PC-3 (cell line): ENCODE measurements at places on chromosomes 11 and 22. TPM values are rescaled to one million over a fixed set of nuclear protein-coding genes. Genes with fewer than 3 reads are reported as not detected.

DNA sequence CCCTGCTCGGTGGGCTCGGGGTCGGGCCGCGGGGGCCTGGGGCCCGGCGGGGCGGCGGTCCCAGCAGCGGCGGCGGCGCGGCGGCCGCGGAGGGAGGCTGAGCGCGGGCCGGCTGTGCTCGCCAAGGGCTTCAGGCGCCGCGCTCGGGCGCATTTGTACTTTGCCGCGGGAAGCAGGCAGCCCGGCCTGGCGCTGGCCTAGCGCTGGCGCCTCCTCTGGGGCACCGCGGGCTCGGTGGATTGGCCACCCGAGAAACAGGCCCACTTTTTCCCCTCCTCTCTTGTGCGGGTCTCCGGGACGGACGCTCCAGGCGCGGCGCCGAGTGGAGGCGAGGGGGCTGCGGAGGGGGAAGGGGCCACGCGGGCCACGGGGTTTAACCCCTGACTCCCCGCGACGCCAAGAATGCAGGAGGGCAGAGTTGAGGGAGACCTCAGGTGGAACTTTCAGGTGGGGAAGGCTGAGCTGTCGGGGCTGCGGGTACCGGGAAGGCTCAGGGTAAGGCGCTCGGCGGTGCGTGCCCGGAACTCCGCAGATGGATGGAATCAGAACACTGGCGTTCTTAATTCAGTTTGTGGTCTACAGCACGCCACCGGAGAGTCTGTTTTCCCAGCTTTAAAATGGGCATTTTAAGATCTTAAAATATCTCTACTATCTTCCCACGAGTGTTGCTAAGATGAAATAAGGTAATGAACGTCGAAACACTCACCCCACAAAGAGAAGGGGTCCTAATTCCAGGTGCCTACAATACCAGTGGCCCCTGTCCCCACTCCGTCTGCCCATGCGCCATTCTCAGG is at the start of gene CHRDL2:
Gene CHRDL2 (minus strand): TSS at position 126 of the 794 bp plus-strand sequence. CDS start 538 bp downstream, outside the sequence.
- H3K4me1 ChIP-seq: no peaks in the 10 kb centered on the region
- no peak for DNase-seq
- 0 out of 2 replicates have a peak within 1 kb of the TSS, but pooled peaks have one; percentile 20 for H3K4me3 ChIP-seq
- H3K36me3 ChIP-seq: no peaks in the 10 kb centered on the region
- H3K27ac ChIP-seq: no peak within 1 kb of the TSS

DNA sequence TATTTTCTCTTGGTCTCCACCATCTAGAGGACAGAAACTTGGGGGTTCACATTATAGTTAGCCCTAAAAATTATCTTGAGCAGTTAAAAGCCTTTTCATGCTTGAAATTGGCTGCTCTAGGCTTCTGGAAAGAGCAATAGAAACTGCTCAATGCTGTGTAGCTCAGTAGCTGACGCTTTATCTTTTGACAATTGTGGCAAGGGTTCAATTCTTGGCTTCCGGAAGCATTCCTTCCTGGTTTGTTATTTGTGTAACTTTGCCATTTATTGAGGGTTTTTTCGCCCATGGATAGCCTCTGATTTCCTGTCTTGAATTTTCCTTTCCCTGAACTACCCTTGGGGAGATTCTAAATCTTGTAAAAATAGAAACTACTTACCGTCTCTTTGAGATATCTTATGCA is 10.3 kb upstream of the OR56A1 start:
- H3K4me3 ChIP-seq: no peak overlapping the region
- peaks cover 14% of the 10 kb centered on the region; the same call in 1 of the 2 replicates for H3K27me3 ChIP-seq
- DNase-seq: no peak
- no peaks in the 10 kb centered on the region for H3K36me3 ChIP-seq
- H3K27ac ChIP-seq: no peak overlapping the region

DNA sequence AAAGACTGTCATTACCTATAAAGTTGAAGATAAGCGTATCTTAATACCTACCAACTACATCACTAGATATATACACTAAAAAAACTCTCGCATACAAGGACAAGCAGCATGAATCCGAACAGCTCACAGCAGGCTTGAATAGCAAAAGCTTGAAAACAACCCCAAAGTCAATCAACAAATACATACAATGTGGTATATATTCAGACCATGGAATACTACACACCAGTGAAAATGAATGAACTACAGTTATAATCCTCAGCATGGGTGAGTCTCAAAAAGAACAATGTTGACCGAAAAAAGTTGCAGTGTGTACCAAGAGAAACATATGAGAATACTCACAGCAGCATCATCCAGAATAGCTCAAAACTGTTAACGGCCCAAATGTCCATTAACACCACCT is 25.2 kb downstream of the USP28 start:
- no peaks in the 10 kb centered on the region for H3K4me1 ChIP-seq
- no peak overlapping the region for H3K27ac ChIP-seq
- H3K36me3 ChIP-seq: peaks cover 11% of the 10 kb centered on the region
- no peak for DNase-seq
- no peak overlapping the region for H3K4me3 ChIP-seq

- H3K27me3 ChIP-seq: no peaks in the 10 kb centered on the region
- no peaks in the 10 kb centered on the region for H3K4me1 ChIP-seq
- no peak overlapping the region for H3K4me3 ChIP-seq
- no peak for DNase-seq
- H3K36me3 ChIP-seq: no peaks in the 10 kb centered on the region
Observed at GRCh38 chr11:2677127-2677526, 22.7 kb downstream of the KCNQ1OT1 start.

- H3K4me1 ChIP-seq: no peaks in the 10 kb centered on the region
- H3K4me3 ChIP-seq: no peak overlapping the region
- H3K36me3 ChIP-seq: no peaks in the 10 kb centered on the region
- H3K27me3 ChIP-seq: no peaks in the 10 kb centered on the region
Observed at GRCh38 chr11:94920311-94920710, 53.0 kb downstream of the CWC15 start.

- no peaks in the 10 kb centered on the region for H3K36me3 ChIP-seq
- no peak for DNase-seq
- H3K4me3 ChIP-seq: no peak overlapping the region
- H3K27ac ChIP-seq: no peak overlapping the region
Observed at GRCh38 chr11:88861618-88862017, 204.2 kb downstream of the GRM5 start.

GRCh38 chr11:104332110-104332509 is 168.2 kb upstream of the PDGFD start:
- H3K4me1 ChIP-seq: no peaks in the 10 kb centered on the region
- no peak overlapping the region for H3K4me3 ChIP-seq
- H3K36me3 ChIP-seq: no peaks in the 10 kb centered on the region

- no peak overlapping the region for H3K27ac ChIP-seq
- no peaks in the 10 kb centered on the region for H3K36me3 ChIP-seq
- H3K4me1 ChIP-seq: no peaks in the 10 kb centered on the region
- peaks cover 9% of the 10 kb centered on the region for H3K27me3 ChIP-seq
- DNase-seq: no peak
Observed at GRCh38 chr11:124700028-124700427, 26.3 kb downstream of the SPA17 start.

- no peak overlapping the region for H3K27ac ChIP-seq
- H3K4me1 ChIP-seq: no peaks in the 10 kb centered on the region
- no peaks in the 10 kb centered on the region for H3K36me3 ChIP-seq
- no peaks in the 10 kb centered on the region for H3K27me3 ChIP-seq
- H3K4me3 ChIP-seq: no peak overlapping the region
Observed at GRCh38 chr22:23563111-23563510, 17.0 kb downstream of the IGLL1 start.

DNA sequence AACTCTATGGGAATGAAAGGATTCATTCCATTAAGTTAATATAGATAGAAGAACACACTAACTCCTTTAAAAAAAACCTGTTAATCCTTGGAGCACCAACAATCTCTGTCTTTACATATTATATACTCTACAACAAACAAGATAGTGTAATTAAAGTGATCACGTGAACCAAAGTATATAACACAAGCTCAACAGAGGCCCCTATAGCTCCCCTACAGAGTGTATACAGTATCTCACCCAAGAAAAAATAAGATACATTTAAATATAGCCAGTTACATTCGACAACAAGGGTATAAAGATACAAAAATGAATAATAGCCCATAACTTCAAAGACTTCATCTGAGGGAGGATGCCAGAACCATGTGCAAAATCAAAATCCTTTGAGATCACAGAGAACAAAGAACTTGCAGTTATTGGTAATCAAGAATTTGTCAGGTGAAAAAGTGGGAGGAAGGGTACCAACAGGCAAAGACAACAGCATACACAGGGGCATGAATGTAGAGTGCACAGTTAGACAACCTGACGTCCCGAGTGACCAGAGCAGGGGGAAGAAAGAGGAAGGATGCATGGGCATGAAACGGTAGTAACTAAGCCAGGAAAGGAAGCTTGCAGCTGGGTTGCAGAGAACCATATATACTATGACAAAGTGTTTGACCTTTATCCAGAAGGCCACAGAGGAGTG is 4.7 kb downstream of the FCHSD2 start:
- H3K27ac ChIP-seq: no peak overlapping the region
- no peaks in the 10 kb centered on the region for H3K27me3 ChIP-seq
- H3K4me1 ChIP-seq: peaks cover 17% of the 10 kb centered on the region
- no peak overlapping the region for H3K4me3 ChIP-seq
- DNase-seq: no peak
- peaks cover 7% of the 10 kb centered on the region; the same call in 1 of the 2 replicates for H3K36me3 ChIP-seq

Gene NRGN
- total RNA-seq: 15.5 and 20.3 TPM in 2 replicates

Gene ELFN2
- total RNA-seq: 10.0 and 14.5 TPM in 2 replicates

Gene MYRF
- total RNA-seq: 5.1 and 7.0 TPM in 2 replicates

Gene CATSPER1
- total RNA-seq: 0.17 and 1.1 TPM in 2 replicates

Gene SAA2
- total RNA-seq: not detected in 2 replicates

Gene CRYBA4
- total RNA-seq: not detected in 2 replicates

Gene MIAT
- total RNA-seq: 0.15 and 0.23 TPM in 2 replicates

Gene TPBGL
- total RNA-seq: not detected in 2 replicates

Gene GPR83
- total RNA-seq: not detected in 2 replicates

Gene RPS6KB2
- total RNA-seq: 170 and 208 TPM in 2 replicates

Gene THYN1
- 56.2 and 56.6 TPM in 2 replicates for total RNA-seq
